Fibroblast of skin of scalp (primary cell): ENCODE measurements at places on chromosomes 7 and 10.

DNA sequence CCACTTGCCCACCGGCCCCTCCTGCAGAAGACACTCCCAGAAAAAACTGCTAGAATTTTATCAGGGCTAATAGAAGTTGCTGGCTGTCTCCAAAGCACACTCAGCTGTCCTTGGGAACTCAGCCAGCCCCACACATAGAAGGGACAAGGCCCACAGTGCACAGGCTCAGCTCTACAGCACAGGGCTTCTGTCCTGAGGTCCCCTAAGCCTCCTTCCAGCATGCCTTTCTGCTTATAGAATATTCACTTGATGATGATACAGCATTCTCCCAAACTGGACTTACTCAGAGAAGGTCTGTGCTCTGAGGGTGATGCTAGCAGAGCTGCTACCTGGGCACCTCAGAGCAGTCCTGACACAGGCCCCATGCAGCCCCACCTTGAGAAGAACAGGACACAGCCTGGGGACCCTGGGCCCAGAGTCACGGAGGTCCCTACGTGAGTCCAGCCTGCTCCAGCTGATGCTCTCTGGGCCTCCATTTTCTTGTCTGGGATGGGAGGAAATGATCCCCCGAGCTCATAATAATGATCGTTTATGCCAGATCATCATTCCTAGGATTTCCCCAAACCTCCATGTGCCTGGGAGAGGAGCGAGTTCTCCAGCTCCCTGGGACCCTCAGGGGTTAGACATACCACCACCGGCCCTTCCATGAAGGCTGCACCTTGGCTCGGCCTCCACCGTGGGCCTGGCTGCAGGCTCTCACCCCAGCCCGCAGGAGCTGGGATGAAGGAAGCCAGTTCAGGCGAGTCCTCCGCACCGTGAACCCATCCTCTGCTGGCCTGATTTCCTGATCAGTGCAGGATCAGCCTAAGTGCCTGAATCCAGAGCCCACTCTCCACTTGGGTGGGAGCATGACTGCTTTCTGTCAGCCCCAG lies 145.6 kb downstream of the ZNF248 start:
- DNase-seq = no peak

GRCh38 chr10:43024524-43024923 lies 52.3 kb upstream of the RET start:
- DNase-seq = no peak

GRCh38 chr7:32145911-32146310 lies 75.7 kb upstream of the PDE1C start:
- DNase-seq = no peak

- no peak for DNase-seq
Observed at GRCh38 chr10:14409247-14409646, 78.5 kb upstream of the FRMD4A start.

DNA sequence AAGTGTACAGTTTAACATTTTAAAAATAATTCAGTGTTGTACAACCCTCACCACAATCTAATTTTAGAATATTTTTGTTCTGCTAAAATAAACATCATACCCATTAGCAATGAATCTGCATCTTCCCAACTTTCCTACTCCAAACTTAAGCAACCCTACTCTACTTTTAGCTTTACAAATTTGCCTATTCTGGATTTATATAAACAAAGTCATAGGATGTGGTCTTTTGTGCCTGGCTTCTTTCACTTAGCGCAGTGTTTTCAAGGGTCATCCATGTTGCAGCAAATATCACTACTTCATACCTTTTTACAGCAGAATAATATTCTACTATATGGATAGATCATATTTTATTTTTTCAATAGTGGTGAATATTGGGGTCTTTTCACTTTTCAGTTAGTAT lies 18.9 kb downstream of the CALML3 start:
- DNase-seq = peak; percentile 76

- no peak for DNase-seq
Observed at GRCh38 chr7:83704564-83704963, 55.6 kb upstream of the SEMA3E start.

- DNase-seq = no peak
Observed at GRCh38 chr10:31762316-31762715, 166.3 kb downstream of the ARHGAP12 start.

DNA sequence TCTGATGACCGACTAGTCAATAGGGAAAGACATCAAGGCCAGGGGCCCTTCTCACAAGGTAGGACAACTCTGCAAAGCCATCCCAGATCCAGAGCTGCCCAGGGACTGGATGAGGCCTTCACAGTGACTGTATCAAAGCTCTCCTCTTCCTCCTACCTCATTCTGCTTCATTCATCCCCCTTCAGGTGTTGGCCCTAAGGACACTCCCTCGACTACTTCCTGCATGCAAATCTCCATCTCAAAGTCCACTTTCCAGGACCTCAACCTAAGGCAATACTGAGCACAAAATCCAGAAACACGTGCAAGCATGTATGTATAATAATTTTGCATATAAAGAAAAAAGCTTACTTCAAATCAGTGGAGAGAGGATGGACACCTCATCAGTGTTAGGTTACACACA lies 25.1 kb downstream of the DPY19L1 start:
- no peak for DNase-seq

GRCh38 chr7:143295870-143296269 lies 7.7 kb downstream of the CASP2 start:
- peak; percentile 84 for DNase-seq

DNA sequence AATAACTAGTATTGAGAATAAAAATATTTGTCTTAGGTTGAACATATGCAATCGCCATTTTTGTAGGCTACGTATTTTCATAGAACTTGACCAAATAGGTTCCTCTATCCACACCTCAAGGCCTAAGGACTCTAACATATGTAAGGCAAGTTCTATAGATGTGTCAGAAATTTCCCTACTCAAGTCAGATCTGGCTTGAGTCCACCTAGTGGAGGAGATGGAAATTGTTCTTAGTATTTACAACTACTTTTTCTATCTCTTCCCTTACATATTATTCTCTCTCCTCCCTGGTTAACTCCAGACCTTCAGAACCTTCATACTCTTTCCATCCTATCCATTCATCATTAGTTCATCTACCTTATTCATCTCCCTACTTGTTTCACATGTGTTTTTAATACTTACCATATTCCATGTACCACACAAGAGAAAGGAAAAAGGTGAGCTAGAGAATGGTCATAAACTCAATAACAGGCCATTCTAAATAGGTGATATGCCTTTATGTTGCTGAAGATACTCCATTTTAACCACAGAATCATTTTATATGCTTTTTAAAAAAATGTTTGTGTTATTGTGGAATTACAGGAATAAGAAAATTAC lies 174.5 kb upstream of the HDAC9 start:
- peak; percentile 60 for DNase-seq

DNA sequence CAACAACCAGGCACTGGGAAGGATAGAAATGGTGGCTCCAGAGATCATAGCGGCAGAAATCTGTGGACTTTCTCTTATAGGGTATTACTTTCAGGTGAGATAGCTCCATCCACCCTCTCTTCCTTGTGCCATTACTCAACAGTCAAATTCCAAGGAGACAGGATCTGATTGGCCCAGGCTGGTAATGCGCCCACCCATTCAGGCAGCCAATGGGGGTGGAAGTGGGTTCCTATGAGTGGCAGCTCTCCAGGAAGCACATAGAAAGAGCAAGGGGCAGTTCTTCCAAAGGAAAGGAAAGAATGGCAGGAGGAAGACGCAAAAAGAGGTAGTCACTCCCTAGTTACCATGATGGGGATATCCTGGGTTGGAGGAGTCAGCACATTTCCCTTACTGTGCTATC lies 94.4 kb downstream of the STRA8 start:
- DNase-seq = no peak

DNA sequence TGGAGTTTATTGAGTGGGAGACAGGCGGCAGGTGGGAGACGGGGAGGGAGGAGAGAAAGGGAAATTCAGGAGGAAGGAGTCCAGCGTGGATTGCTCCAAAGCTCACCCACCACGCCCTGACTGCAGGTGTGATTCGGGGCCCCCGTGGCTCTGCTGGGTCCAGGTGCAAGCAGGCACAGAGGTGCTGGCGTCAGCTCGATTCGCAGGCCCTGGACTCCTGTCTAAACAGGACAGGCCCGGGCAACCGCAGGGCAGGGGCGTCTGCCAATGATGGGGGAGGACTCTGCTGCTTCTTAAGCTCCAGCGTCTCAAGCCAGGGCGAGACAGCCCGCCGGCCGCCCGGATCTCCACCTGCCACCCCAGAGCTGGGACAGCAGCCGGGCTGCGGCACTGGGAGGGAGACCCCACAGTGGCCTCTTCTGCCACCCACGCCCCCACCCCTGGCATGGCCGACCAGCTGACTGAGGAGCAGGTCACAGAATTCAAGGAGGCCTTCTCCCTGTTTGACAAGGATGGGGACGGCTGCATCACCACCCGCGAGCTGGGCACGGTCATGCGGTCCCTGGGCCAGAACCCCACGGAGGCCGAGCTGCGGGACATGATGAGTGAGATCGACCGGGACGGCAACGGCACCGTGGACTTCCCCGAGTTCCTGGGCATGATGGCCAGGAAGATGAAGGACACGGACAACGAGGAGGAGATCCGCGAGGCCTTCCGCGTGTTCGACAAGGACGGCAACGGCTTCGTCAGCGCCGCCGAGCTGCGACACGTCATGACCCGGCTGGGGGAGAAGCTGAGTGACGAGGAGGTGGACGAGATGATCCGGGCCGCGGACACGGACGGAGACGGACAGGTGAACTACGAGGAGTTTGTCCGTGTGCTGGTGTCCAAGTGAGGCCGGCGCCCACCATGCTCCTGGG lies at the start of gene CALML3:
CALML3 (plus strand) TSS at position 321 of the 920 bp plus-strand sequence; CDS start at position 446, 125 bp downstream.
- no peak for DNase-seq

GRCh38 chr7:102450242-102450641 lies 14.4 kb downstream of the ALKBH4 start:
- no peak for DNase-seq
